ENCODE measurements at places on chromosomes 7 and 10.
A peak's percentile ranks its signal among the peaks of the same experiment; 100 is the strongest.

- DNase-seq = peak; percentile 26
Measured at GRCh38 chr7:101686030-101686429, 56.9 kb upstream of the MYL10 start.

DNA sequence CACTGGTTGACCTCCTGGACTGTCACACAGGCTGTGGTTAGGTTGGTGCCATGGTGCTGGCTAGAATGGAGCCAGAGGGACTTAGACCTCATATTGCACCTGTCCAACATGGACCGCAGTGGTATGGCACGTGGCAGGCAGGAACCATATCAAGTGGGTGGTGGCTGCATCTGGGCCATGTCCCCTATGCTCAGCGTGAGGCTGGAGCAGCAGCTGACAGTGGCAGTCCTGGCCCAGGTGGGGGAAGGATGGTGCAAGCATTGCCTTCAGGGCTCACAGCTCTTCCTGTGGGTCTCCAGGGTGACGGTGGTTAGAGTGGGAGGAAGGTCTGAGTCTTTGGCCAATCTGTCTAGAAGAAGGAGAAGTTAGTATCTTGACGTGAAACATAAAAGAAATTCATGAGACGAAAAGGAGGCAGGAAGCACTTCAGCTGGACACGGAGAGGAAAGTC lies 54.5 kb upstream of the PFKFB3 start:
- no peak for DNase-seq

- DNase-seq = no peak
Measured at GRCh38 chr7:8290645-8291308, 28.8 kb upstream of the ICA1 start.

DNA sequence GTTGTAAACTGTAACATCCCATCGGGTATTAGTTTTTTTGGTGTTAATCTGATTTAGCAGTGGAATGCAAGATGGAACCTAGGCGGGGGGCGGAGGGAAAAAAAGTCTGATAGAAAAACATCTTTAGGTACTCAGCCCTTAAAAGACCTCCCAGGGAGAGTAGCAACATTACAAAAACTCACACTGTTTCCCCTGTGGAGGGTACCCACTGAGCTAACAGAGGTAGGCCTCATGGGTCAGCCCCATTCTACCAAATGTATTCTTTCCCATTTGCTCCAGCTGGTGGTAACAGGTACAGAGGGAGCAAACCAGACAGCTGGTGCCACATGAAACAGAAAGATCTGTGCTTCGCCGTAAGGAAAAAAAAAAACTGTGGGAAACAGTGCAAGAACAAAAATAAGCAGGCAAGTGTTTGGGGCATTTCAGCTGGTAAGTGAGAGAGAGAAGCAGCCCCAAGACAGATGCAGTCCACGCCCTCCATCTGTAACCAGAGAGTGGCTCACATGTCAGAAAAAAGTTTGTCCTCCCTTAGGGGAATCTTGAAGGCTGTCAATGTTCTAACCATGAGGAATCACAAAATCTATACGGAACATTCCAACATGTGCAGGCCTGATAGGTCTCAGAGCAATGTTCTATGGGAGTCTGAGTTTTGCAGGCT lies 65.3 kb downstream of the HOXA1 start:
- DNase-seq = no peak

- DNase-seq = no peak
Measured at GRCh38 chr7:106017657-106018056, 54.6 kb downstream of the CDHR3 start.

DNA sequence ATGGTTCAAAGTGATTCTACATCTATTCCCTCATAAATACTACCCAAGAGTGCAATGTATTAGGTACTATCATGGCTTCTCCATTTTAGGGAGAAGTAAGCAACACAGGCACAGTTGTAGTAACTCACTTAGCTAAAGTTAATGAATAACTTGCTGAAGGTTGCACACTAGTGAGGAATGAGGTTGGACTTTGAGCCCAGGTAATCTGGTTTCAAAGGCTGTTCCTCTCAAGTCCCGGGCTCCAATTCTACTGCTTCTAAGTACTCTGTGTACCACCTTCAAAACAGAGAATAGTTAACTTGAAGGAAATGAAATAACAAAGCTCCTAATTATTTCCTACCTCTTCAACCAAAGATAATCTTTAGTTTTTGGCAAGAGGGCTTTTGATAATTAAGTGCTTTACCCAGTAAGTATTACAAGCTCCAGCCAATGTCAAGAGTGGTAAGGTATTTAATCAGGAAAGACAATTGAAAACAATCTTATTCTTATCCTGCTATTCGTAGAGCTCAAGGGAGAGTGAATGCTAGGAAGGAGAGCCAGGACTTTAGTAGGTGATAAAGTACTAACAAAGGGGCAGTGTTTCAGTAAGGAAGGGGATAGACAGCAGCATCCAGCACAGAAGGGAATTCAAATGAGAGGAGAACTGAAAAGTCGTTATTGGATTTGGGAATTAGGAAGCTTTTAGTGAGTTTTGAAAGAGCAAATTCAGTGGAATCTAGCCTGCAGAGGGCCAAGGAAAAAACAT lies 158.2 kb upstream of the PTPRZ1 start:
- DNase-seq = no peak

GRCh38 chr7:73706126-73707044 lies 13.1 kb downstream of the STX1A start:
- DNase-seq = peak; percentile 69

- no peak for DNase-seq
Measured at GRCh38 chr7:130881091-130881798, 147.2 kb upstream of the KLF14 start.

DNA sequence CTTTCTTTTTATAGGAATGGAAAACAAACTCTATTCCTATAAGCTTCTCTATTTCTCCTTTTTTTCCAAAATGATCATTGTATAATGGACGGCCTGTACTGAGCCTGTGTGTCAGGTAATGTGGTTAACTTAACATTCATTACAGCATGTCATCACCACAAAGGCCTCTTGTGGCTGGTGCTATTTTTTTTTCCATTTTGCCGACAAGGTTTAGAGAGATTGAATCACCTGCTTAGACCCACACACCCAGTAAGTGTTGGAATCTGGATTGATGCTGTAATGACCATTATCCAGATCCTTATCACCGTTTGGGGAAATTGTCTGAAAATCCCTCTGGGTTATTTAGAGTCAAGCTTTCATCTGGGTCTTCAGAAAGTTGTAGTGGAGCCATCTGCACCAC lies 18.5 kb downstream of the AKR1B15 start:
- DNase-seq = no peak

- DNase-seq = peak; percentile 86
Measured at GRCh38 chr7:148983200-148984146, 44.8 kb downstream of the PDIA4 start.

DNA sequence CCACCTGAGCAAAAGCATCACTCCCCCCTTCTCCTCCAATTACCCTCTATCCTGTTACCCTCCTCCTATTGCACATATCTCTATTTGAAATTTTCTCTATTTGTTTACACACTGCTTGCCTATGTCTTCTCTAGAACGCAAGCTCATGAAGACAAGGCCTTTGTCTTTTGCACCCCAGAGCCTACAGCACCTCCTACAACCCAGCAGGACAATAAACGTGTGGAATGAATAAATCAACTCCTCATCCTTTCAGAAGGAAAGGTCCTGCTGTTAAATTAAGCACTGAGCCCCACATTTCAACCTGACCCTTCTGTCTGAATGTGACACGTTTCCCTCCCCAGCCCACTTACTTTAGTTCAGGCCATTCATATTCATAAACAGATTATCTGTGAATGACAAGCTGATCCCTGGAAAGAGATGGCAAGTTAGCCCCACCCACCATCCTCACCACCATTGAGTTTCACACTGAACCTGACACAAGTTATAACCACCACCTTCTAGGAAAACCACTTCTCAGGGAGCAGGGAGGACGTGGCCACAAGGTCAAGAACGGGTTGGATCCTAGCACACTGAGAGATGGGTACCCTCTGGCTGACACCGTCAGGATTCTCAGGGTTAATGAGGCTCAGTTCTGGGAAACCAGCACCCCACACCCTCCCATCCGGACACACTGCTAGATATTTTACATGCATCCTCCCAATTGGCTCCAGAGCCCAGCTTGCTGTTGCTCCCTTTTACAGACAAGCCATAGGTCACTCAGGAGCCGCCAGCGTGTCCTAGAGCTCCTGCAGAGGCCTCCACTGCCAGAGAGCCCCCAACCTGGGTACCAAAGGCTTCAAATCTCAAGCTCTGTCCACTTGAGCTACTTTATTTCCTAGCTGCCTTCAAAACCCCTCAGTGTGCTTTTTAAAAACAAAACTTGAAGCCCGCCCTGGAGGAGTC lies 934 bp downstream of the PRTFDC1 start:
- peak; percentile 45 for DNase-seq

DNA sequence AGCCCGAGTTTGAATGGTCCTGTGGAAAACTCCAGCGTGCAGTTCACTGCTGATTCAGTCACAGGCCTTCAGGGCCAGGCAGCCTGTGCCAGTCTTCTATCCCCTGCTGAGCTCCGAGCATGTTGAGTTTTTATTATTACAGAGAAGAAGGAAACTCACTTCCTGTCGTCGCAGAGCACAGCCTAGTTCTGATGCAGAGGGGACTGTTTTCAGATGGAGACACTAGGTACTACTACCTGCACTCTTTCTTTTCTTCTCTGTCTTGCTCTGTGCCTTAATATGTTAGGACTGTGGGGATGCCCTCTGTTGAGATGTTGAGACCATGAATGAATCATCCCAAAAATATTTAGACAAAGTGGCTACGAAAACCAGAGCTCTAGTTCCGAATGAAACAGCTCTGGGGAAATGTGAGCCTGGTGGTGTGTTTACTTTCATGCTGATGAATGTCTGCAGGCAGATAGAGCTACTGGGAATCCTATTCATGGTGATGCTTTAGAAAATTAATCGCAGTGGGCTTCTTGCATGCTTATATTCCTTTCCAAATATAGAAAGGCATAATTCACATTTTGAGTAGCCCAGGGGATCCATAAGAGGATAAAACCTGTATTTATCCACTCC lies 29.6 kb downstream of the CASP7 start:
- peak; percentile 83 for DNase-seq

DNA sequence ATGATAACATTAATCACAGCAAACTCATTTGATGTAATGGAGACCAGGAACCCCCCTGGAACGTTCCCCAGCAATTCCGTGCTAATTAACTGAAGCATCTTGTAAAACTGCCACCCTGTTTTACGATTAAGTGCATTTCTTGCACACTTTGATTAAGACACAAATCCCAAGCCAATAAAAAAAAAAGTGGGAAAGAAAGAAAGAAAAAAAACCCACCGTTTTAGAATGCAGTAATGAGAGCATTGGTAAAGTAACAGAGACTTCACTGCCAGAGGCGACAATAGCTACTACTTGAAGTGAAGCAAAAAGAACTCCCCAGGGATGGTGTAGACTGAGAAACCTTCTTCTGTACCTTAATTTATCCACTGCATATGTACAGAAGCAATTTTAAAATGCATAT lies 616.1 kb downstream of the PTPRN2 start:
- DNase-seq = no peak

GRCh38 chr10:59903871-59904270 lies 2.5 kb downstream of the CCDC6 start:
- DNase-seq = peak; percentile 21

- DNase-seq = peak; percentile 90
Measured at GRCh38 chr10:58734116-58734515, 221.4 kb downstream of the BICC1 start.

DNA sequence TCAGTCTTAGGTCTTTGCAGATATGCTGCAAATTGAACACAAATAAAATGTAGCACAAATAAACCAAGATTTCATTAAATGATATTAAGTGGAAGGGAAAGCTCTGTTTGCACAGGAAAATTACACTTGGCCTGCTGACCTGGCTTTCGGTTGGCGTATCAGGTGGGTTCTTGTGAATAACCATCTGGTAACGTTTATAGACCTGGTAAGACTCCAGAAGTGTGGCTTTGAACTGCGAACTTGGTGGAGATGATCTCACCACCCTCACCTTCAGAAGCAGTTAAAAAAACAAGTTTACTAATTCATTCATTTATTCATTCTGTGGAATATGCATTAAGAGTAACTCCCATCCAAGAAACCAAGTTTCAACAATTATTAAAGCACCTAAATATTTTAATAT lies 28.1 kb downstream of the ATE1 start:
- DNase-seq = no peak

DNA sequence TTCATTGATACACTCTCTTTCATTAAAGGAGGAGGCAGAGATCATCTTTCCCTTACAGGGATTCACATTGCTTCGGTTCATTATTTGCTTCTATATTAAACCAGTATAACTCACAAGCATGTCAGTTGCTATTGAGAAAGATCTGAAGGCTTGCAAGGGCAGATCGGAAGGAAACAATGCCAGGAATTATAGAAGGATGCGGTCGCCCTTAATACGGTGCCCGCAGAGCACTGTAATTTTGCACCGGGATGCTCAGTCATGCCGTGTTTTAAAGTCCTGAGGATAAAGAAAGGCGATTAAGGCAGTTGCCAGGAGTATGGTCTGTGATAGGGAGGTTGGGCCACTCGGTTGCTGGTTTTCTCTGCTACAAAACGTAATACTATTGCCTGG lies 350.0 kb upstream of the GALNT17 start:
- no peak for DNase-seq

DNA sequence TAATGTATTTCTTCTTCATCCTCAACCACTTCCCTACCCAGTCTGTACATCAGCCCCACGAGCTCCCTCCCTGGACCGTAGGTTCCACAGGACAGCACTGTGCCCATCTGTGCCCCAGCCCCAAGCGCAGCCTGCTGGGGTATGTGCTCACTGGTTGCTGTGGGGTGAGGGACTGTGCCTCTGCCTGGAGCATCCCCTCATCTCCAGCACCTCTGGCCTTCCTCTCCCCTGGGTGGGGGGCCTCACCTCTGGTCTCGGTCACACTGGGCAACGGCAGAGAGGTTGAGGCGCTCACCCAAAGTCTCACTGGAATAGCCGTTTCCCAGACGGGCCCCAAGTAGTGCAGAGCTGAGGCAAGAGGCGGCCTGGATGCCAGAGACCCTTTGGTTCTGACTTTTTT lies 1.5 kb upstream of the PRKAR1B start:
- DNase-seq = no peak

DNA sequence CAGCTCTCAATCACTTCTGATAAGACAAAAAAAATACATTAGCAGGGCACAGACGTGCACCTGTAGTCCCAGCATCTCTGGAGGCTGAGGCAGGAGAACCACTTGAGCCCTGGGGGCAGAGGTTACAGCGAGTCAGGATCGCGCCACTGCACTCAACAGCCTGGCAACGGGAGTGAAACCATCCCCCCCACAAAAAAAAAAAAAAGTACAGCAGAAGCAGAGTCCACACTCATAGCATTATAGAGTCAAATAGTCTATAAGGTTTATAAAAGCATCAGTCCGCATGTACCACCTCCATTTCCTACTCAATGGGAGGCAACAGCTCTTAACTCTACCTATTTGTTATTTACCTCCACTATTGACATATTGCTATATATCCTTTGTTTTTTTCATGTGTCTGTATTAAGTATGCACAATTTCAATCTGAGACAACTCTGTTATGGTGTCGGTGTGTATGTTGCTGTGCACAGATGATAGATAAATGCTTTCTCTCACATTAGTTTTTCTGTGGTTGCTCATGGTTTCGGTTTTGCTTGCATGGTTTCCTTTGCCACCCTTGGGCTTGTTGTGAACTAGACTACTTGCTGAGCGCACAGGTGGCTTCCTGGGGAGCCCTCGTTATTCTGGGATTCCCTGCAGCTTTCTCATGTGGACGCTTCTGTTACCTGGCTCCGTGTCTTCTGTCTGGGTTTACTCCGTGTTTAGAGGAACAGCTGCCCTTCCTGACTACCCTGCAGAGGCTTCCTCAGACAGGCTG lies 40.4 kb downstream of the PROSER2 start:
- DNase-seq = no peak

- no peak for DNase-seq
Measured at GRCh38 chr7:47344171-47344955, 237.5 kb downstream of the TNS3 start.

All from fibroblast of skin of right biceps (primary cell).